ENCODE measurements at places on chromosomes 3 and 15. TPM values are rescaled to one million over a fixed set of nuclear protein-coding genes. Genes with fewer than 3 reads are reported as not detected.

The TMEM207 gene
- not detected for total RNA-seq

The TPRG1 gene
- 1.3 TPM for total RNA-seq

The MNS1 gene
- total RNA-seq: 4.6 TPM

The IGF2BP2 gene
- 143 TPM for total RNA-seq

The IGSF11 gene
- total RNA-seq: 3.9 TPM

The FAIM gene
- 20.2 TPM for total RNA-seq

The CLRN1 gene
- total RNA-seq: not detected

The CCDC39 gene
- 0.32 TPM for total RNA-seq

The RCCD1 gene
- total RNA-seq: 19.8 TPM

The GOLGA6D gene
- 0.14 TPM for total RNA-seq

The FAM162A gene
- 40.9 TPM for total RNA-seq

The TNFSF10 gene
- total RNA-seq: not detected

DNA sequence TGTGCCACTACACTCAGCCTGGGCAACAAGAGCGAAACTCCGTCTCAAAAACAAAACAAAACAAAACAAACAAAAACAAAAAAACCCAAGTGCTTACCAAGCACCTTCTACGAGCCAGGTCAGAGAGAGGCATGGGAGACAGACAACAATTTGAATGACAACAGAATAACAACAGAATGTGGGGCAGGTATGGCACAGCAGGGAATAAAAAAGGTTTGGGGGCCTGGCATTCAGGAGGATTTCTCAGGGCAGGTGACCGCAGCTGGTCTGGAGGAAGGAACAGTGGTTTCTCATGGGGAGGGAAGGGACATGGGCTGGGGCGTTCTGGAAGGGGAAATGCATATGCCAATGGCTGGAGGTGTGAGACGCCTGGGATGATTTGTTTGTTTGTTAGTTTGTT, 22.5 kb upstream of the PARL start:
- peak; percentile 73 for DNase-seq

DNA sequence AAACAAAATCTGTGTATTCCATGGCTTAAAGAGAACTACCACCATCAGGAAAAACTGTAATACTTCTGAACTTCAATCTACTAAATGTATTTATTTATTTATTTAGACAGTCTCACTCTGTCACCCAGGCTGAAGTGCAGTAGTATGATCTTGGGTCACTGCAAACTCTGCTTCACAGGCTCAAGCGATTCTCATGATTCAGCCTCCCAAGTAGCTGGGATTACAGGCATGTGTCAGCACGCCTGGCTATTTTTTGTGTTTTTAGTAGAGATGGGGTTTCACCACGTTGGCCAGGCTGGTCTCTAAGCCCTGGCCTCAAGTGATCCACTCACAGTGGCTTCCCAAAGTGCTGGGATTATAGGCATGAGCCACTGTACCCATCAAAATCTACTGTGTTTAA, 202.3 kb upstream of the POU1F1 start:
- no peak for DNase-seq

DNA sequence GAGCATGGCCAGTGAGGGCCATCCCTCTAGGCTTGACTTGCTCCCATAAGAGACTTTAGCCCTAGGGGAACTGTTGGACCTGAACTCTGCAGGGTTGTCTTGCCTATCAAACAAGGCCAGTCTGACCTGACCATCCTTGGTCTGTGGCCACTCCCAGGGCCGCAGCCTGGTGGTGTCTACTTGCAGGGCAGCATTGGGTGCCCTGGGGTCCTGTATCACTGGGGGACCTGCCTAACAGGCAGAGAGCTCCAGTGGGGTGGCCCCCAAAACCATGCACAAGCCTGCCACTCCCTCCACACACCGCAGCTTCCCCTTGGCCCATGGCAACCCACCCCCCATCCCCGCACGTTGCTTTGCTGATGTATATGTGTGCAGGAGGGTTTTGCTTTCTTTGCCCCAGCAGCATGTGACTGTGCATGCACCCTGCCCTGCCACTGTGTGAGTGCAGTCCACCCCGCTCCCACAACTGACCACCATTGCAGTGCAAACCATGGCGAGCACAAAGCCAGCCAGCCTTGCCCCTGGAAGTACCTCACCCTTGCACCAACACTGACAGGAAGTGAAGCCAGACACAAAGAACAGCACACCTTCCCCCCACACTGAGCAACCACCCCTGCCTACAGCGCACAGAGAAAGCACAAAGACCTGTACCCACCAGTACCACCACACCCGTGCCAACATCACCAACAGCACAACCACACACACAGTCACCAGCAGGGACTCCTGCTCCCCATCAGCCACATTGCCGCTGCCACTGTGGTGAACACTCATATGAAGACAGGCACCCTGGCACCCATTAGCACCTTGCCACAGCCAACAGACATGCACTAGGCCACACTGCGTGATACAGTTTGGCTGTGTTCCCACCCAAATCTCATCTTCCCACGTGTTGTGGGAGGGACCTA, 88.8 kb downstream of the SENP7 start:
- DNase-seq: no peak

DNA sequence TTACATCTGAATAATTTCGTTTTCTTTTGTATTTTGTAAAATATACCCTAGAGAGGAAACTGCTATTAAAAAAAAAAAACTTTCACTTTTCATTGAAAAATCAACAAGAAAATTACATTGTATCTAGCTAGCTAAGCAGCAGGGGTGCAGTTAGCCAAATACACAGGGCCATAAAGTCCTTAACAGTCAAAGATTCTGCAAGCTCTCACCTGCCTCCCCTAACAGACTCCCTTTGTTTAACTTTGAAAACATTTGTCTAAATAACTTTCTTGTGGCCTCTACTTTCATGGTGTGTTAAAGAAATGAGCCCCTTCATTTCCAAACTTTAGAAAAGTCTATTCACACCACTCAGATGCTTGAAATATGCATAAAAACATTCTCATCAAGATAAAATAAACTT, 23.3 kb downstream of the CBLB start:
- DNase-seq: no peak

DNA sequence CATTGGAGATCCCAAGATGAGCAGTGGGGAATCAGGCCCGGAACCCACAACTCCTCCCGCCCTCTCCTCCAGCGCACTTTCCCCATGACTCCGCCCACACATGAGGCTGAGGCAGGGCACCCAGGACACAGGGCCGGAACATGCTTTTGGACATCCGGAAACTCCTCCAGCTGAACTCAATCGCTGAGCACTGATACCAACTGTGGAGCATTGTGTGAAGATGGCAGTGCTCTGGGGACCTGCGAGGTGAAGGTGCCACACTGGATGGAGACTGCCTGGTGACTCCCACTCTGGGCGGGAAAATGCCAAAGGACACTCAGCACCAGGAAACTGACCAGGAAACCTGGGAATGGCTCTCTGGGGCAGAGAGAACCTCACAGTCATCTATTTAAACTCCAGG, 189.1 kb downstream of the FAM43A start:
- DNase-seq: peak; percentile 23

- DNase-seq: no peak
Measured at GRCh38 chr3:3806092-3806491, 6.9 kb downstream of the LRRN1 start.

DNA sequence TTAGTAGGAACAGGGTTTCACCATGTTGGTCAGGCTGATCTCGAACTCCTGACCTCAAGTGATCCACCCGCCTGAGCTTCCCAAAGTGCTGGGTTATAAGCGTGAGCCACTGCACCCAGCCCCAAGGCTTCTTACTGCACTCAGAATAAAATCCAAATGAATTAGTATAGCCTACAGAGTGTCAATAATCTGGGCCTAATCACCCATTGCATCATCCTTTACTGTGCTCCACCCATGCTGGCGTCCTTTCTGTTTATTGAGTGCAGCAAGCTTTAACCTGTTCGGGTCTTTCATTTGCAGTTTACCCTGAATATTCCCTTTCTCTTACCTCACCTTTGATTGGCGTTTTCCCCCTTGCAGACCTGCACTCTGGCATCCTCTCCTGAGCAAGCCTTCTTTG, 77.7 kb downstream of the CEP63 start:
- DNase-seq: no peak

DNA sequence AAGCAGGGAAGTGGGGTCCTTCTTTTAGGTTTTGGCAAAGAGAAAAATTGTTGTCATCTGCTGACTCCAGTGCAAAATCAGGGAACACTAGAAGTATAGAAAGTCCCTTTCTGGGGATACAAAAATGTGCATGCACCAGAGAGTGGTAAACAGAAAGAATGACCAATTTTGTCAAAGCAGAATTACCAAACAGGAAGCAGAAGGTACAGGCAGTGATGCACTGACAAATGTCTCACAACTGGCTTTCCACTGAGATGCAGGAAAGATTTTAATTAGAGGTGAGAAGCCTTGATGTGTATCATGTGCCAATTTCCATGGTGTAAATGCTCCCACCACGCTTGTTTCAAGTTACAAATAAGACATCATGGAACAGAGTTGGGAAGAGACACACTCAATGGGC, 66.0 kb downstream of the TRIM69 start:
- DNase-seq: no peak

- DNase-seq: no peak
Measured at GRCh38 chr3:170440344-170440743, 21.7 kb downstream of the CLDN11 start.

- peak; percentile 78 for DNase-seq
Measured at GRCh38 chr3:190811775-190812480, 50.6 kb downstream of the GMNC start.

- DNase-seq: no peak
Measured at GRCh38 chr3:129238945-129239705, 10.3 kb upstream of the COPG1 start.

GRCh38 chr3:41199866-41200668, 762 bp downstream of the CTNNB1 start:
- peak; percentile 77 for DNase-seq

- DNase-seq: no peak
Measured at GRCh38 chr3:150308481-150309256, 99.4 kb upstream of the TSC22D2 start.

DNA sequence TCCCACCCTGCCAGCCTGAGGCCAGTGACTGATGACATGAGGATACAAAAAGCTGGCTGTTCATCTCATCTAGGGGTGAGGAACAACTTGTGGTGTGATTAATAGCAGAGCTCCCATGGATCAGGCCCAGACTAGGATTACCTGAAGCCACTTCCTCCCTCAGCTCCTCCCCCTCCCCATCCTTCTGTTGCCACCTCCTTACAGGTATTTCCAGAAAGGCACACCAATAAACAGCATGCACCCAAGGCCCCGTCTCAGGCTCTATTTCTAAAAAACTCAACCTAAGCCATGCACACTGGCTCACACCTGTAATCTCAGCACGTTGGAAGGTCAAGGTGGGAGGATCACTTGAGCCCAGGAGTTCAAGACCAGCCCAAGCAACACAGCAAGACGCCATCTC, 54.1 kb downstream of the SRGAP3 start:
- DNase-seq: no peak

GRCh38 chr3:85903434-85903833, 944.6 kb downstream of the CADM2 start:
- DNase-seq: no peak

- peak; percentile 28 for DNase-seq
Measured at GRCh38 chr3:13150624-13151023, 77.4 kb upstream of the IQSEC1 start.

- DNase-seq: peak; percentile 72
Measured at GRCh38 chr3:187743195-187744141, 1.8 kb downstream of the BCL6 start.

DNA sequence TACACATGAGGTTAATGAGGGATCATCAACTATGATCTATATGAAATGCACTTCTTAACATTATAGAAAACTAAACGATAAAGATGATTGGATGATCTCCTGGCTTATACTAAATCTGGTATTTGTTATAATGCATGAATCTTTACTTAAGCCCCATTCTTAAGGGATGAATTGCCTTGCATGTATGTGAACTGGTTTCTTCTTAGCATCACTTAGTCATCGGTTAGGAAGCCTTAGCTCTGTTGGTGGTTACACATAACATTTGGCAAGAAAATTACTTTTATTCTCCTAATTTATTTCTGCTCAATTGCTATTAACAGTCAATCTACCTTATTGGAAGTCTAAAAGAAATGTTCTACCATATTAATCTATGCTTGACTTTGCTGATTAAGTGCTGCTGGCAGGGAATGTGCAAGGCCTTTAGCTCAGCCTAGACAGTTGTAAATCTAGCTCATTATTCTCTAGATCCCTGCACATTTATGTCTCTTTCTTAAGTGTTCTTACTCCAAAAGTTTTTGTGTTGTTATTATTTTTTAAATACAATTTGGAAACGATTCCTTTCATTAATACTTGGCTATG, 356.0 kb downstream of the ZPLD1 start:
- DNase-seq: no peak

DNA sequence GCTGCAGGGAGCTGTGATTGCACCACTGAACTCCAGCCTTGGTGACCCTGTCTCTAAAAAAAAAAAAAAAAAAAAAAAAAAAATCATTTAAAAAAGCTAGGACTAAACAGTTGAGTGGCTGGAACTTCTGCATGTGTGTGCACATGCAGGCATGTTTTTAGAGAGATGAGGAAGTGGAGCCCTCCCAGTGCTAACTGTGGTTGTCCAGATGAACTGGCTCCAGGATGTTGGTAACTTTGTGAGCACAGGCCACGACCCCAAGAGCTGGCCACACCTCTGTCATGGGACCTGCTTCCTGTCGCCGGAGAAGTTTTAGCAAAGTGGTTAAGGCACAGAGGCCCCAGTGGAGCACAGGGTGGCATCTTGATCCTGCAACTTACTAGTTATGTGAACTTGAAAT, 27.0 kb downstream of the CHCHD6 start:
- no peak for DNase-seq

GRCh38 chr3:195815169-195815771, 3.5 kb upstream of the MUC4 start:
- DNase-seq: peak; percentile 58

DNA sequence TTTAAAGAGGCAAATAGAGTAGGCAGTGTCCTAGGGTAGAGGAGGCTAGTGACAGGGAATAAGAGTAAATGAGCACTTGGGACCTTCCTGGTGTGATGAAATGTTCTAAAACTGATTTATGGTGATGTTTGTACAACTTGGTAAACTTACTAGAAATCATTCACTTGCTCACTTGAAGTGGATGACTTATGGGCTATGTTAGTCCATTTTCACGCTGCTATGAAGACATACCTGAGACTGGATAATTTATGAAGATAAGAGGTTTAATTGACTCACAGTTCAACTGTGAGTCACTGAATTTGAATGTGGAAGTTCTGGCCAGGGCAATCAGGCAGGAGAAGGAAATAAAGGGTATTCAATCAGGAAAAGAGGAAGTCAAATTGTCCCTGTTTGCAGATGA, 31.7 kb upstream of the DHX36 start:
- DNase-seq: no peak

- DNase-seq: no peak
Measured at GRCh38 chr15:100949691-100950090, 30.5 kb downstream of the LRRK1 start.

GRCh38 chr15:62365795-62366442, 200.8 kb upstream of the C2CD4B start:
- no peak for DNase-seq

DNA sequence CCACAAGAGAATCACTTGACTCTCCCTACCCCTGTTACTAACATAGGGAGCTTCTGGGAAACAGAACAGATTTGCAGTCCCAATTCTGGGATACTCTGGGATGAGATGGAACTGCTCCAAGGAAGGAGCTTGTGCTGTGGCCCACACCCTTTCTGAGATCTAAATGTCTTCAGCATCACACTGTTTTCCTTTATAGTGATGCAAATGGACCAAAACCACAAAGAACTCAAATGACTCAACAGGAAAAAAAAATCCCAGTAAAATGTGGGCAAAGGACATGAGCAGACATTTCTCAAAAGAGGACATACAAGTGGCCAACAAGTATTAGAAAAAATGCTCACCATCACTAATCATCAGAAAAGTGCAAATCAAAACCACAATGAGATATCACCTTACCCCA, 155.6 kb downstream of the NECTIN3 start:
- DNase-seq: no peak

All from endodermal cell (in vitro differentiated cells).